Muscle of back (tissue), 13 donors: ENCODE measurements at places on chromosomes 12 and 14. TPM values are rescaled to one million over a fixed set of nuclear protein-coding genes. Genes with fewer than 3 reads are reported as not detected.

DNA sequence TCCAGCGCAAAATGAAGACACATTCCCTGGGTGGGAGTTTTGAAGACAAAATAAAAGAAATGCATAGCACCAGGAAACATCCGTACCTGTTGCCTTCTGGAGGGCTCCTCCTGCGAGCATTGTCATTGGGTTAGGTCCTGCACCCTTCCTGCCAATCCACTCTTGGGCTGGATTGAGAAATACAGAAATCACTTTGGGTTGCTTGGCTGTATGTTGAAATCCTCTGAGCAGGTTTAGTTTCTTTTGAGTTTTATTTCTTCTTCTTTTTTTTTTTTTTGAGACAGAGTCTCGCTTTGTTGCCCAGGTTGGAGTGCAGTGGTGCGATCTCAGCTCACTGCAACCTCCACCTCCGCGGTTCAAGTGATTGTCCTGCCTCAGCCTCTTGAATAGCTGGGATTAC, 67.6 kb downstream of the ARF6 start:
- no peak for DNase-seq

DNA sequence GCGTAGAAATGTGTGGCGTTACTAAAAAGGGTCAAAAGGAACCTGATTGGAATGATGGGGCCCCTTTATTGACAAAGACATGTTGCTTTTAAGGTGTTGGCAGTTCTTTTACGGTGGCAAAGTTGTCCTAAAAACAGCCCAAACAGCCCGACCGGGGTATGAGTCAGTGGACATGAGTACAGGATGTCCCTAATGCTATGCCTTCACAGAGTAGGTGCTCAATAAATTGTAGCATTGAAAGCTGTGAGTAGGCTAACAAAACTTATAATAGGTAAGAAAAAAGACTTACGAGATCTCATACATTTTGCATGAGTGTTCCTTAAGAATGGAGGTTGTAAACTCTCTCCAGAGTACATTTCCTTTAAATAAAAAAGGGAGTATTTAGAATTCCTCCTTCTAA, 2.6 kb downstream of the ELK3 start:
- no peak for DNase-seq

DNA sequence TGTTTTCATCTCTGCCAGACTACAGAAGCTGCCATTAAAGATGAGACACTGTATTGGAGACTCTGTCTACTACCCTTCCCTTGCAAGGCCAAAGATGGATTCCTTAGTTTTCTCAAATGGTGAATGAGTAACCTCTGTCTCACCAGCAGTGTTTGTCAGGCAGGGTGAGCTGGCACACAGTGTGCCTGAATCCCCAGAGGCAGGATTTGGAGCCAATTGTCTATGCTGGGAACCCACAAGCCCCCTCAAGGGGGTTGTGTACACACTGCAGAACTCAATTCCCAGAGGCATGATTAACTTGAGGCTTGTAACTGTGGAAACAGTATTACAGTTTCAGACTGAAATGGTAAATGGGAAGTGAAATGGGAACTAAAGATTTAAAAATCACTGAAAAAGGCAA, 136.8 kb upstream of the PTPRB start:
- DNase-seq: no peak

- DNase-seq: no peak
Measured at GRCh38 chr14:95601650-95602049, 66.8 kb downstream of the GLRX5 start.

Gene KRT81
- polyA plus RNA-seq: 0.12 TPM

DNA sequence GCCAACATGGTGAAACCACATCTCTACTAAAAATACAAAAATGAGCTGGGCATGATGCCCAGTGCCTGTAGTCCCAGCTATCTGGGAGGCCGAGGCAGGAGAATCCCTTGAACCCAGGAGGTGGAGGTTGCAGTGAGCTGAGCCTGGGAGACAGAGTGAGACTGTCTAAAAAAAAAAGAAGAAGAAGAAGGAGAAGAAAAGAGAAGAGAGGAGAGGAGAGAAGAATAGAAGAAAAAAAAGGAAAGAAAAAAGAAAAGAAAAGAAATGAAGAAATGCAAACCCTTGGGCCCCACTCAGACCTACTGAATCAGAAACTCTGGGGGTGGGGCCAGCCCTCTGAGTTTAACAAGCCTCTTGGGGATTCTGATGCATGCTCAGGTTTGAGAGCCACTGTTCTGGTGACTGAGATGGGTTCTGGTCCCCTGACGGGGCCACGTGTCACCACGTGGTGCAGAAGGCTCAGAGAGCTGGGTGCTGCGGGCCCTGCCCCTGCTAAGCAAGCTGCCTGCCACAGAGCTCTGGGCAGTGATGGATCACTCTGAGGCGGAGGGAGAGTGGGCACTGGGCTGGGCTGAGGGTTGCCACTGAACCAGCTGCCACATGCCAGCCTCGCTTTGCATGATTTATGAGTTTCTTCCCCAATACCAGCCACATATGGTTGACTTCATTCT, 37.5 kb downstream of the ERH start:
- DNase-seq: no peak

- no peak for DNase-seq
Measured at GRCh38 chr12:73678335-73678734, 859.3 kb upstream of the ATXN7L3B start.

Gene ESPL1
- 6.8 TPM for polyA plus RNA-seq

DNA sequence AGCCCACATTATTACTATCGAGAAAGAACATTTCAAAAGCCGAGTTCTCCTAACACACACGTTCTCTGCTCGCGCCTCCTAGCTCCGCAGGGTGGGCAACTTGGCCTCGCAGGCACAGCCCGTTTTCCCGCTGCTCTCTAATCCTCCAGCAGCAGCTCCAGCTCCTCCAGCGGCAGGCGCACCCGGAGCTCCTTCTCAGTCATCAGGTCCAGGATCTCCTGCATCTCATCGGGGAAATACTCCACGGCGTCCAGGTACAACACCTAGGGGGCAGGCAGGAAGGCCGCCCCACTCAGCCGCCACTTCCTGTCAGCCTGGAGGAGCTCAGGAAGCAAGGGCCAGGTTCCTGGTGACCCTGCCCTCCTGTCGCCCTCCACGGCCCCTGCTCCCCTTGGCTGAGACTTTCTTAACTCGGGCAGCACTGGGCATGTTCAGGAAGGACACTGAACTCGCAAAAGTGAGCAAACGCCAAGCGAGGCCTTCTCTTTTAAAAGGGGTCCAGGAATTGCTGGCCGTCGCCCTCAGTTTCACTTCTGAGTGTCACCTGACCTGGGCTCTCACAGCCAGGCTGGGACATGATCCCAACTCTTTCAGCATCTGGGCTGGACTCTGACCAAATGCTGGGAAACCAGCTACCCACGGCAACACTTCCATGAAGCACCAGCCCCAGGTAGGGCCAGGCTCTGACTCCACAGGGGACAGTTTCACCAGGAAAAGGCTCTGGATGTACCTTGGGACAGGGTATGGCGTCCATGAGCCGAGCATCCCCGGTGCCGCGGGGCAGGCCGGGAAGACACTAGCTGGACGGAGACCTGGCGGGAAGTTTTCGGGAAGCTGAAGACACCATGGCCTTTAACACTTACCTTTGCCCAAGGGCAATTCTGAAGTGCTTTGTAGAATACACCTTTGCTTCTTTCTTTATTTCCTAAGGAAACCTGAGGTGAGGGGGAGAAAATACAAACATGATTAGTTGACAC, 22.1 kb downstream of the PSMC1 start:
- no peak for DNase-seq

Gene MYF5
- polyA plus RNA-seq: 26.7 TPM

DNA sequence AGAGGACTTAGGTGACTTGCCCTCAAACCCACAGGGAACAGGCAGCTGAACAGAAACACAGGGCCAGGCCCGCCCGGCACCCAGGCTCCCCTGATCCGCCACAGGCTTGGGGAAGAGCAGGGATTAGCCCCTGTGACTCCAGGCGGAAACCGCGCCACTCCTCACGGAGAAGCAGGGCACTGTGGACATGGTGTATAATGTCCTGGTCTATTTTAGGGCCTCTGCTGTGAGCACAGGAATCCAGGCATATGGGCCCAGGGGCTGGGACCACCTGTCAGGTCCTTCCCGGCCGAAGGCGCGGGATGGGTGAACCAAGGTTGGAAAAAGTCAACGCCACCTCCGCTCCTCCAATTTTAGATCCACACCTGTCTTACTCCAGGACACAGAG, 34.6 kb upstream of the MEG3 start:
- DNase-seq: peak; percentile 71

DNA sequence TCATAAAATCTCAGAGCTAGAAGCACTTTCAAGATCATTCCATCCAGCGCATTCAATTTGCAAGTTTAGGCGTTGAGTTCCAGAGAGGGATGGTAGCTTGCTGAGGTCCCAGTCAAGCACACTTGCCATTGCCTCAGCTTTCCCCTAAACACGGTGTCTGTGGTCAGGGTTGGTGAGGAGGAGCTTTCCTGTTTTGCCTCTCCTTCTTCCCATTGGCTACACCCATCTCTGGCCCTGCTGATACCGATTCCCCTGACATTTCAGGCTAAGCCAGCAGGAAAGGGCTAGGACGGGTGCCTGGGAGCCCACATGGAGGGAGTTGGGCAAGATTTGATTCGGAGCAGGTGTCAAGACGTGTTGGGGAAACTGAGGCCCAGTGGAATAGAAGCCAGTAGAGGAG, 9.1 kb downstream of the NFATC4 start:
- no peak for DNase-seq

GRCh38 chr12:121005346-121005815, 10.9 kb downstream of the C12orf43 start:
- DNase-seq: no peak

GRCh38 chr14:67031920-67032774, 157.1 kb upstream of the GARIN2 start:
- no peak for DNase-seq

- no peak for DNase-seq
Measured at GRCh38 chr14:56648508-56649301, 69.1 kb downstream of the TMEM260 start.

Gene FGF6
- 25.6 TPM for polyA plus RNA-seq

Gene GTF2H3
- polyA plus RNA-seq: 24.9 TPM

Gene CLEC4D
- polyA plus RNA-seq: not detected

GRCh38 chr14:98634043-98634820, 637.8 kb downstream of the BCL11B start:
- no peak for DNase-seq

- DNase-seq: no peak
Measured at GRCh38 chr14:64711039-64711438, 6.8 kb downstream of the PLEKHG3 start.

Gene MUCL1
- not detected for polyA plus RNA-seq

DNA sequence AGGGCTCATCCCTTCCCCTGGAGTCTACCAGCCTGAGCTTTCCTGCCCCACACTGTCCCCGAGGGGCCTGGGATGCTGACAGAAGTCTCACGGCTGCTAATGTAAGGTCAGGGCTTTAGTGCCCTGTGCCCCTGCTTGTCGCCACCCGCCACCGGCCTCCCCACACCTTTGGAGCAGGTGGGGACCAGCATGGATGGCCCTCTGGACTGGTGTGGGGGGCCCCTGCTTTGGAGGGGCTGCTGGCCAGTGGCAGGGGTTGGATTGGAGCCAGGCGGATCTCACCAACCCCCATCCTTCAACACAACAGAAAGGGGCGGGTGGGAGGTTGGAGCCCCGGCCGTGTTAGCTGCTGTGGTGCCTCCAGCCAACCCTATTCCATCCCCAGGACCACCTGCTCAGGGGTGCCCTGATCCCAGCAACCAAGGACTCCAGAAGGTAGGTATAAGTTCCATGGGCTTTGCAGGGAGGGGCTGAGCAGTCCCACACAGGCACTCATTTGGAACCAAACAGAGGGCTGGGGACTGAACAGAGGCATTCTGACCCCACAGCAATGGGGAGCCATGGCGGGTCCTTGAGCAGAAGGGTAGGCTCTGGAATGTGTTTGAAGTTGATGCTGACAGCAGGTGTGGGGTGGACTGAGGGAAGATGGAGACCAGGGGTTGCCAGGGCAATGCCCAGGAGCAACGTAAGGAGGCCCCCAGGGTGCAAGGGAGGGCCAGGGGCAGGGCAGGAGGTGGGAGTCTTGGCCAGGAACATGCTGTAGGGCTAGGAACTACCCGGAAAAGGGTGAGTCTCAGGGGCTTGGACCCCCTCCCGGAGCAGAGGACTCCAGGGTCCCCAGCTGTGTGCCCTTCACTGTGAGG, 145.1 kb upstream of the C14orf180 start:
- no peak for DNase-seq

Gene HPD
- not detected for polyA plus RNA-seq

GRCh38 chr14:75578102-75578785, at the start of gene FLVCR2:
TSS of gene FLVCR2 (plus strand) at chr14:75578620. CDS start at chr14:75578973, 353 bp downstream.
- peak; percentile 67 for DNase-seq

- DNase-seq: no peak
Measured at GRCh38 chr14:64715628-64716412, 11.6 kb downstream of the PLEKHG3 start.

DNA sequence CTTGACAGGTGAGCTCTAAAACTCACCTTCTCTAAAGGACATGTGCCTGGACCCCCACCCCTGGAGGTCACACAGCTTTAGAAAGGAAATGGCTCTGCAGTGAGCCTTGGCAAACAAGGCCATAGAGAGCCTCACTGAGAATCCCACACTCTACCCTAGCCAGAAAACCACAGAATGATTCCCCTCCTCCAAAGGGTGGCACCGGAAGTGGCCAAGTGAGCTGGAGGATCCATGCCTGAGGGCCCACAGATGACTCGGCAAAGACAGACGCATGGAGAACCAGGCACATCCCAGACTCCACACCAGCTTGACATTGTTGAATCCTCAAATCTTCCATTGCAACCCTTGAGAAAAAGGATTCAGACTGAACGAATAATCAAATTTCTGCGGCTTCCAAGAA, 54.2 kb upstream of the PTHLH start:
- DNase-seq: no peak

DNA sequence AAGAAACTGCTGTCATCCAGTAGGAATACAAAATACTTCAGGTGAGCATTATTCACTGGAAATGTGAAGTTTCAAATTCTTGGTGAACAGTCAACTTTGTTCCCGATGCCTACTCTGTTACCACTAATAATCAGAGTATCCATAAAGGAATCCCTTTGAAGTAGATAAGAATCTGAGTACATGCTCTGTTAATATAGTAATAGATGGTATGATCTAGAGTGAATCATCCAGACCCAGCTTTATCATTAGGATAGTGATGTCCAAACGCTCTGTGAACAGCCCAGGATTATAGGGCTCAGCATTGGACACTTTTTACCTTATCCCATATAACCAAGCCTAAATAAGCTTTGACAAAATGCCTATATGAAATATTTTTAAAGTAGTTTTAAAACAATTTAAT, 33.3 kb downstream of the PPP2R3C start:
- no peak for DNase-seq

- no peak for DNase-seq
Measured at GRCh38 chr14:75368333-75368732, 59.5 kb upstream of the JDP2 start.

Gene SSPN
- 84.8 TPM for polyA plus RNA-seq

Gene DTX3
- polyA plus RNA-seq: 23.9 TPM

DNA sequence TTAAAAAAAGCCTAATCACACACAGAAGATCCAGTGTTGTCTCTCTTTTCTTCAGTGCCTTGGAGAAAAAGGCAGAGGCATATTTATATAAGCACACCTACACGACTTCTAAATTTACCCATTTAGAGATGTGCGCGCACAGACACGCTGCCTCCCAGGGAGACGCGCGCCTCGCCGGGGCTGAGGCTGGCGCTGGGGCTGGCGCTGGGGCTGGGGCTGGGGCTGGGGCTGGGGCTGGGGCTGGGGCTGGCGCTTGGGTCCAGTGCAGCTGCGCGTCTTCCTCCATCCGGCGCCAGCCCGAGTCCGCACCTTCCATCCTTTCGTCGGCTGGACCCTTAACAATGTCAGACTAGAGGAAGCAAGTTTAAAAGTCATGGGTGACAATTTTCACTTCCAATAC, 118.4 kb upstream of the ARID2 start:
- no peak for DNase-seq

Gene CDKN1B
- polyA plus RNA-seq: 49.8 TPM
